Chondrocyte (in vitro differentiated cells): ENCODE measurements at places on chromosomes 12 and 14. TPM values are rescaled to one million over a fixed set of nuclear protein-coding genes. Genes with fewer than 3 reads are reported as not detected.

DNA sequence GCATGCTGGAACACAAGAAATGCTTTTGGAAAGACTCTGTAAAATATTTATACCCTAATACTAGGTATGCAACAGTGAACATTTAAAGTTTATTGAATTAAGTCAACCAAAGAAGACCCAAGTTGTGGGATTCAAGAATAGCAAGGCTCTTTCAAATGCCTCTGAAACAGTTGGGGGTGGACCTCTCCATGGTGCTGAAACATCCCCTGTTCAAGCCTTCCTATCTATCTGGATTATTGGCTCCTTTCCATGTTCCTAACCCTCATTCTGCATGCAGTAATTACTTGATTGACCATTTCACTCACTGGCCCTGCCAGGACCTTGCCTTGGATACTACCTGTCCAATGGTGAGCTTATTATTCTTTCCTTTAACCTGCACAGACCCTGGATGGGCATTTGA is 349.7 kb downstream of the NRXN3 start:
- H3K4me1 ChIP-seq: no peaks in the 10 kb centered on the region
- no peak overlapping the region for H3K27ac ChIP-seq
- H3K4me3 ChIP-seq: no peak overlapping the region
- DNase-seq: no peak

Gene NFE2
- not detected in 3 replicates for total RNA-seq

- no peak for DNase-seq
- H3K4me3 ChIP-seq: no peak overlapping the region
- no peaks in the 10 kb centered on the region for H3K36me3 ChIP-seq
- H3K27me3 ChIP-seq: no peaks in the 10 kb centered on the region
- H3K4me1 ChIP-seq: peaks cover 21% of the 10 kb centered on the region
- H3K27ac ChIP-seq: no peak overlapping the region
Observed at GRCh38 chr12:66929121-66929520, 250.2 kb upstream of the GRIP1 start.

DNA sequence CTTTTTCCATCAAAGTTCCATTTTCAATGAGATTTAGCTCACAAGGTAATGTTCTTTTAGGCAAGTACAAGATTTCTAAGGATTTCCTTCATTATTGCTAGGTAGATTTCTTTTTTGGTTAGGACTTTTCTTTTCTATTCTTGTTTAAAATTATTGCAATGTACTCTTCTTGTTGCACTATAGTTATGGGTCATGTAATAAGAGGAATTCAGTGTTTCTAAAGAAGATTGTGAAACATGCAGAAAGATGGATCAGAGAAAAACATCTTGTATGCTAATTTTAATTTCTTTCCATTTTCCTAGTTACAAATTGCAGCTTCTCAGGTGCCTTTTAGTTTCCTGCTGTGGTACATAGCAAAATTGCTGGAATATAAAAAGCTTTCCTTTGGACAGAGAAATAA is 56.1 kb downstream of the BTG1 start:
- no peaks in the 10 kb centered on the region for H3K36me3 ChIP-seq
- peaks cover 31% of the 10 kb centered on the region for H3K4me1 ChIP-seq
- no peak overlapping the region for H3K4me3 ChIP-seq
- peak overlapping the region; percentile 39 for H3K27ac ChIP-seq
- H3K27me3 ChIP-seq: no peaks in the 10 kb centered on the region
- DNase-seq: no peak

Gene KRT85
- total RNA-seq: not detected in 3 replicates

DNA sequence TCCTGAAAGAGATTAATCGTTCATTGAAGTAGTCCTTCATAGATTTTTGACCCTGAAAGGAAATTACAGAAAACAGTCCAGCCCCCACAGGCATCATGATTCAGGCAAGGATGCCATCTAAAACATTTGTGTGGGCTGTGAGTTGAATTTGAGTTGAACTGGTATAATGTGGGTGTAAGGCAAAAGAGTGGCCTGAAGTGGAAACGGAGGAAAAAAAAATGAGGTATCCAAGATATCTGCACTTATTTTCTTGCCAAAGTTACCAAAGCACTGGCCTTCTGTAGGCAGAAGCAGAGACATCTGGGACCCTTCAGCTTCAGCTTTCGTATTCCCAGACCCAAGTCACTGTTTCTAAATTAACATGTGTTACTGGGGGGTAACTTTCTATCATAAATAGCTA is 105.1 kb upstream of the DIO2 start:
- no peak for DNase-seq
- H3K36me3 ChIP-seq: peaks cover 2% of the 10 kb centered on the region
- H3K27me3 ChIP-seq: no peaks in the 10 kb centered on the region

Gene CFAP54
- total RNA-seq: 0.15 to 1.1 TPM (median 0.44 TPM) in 3 replicates

DNA sequence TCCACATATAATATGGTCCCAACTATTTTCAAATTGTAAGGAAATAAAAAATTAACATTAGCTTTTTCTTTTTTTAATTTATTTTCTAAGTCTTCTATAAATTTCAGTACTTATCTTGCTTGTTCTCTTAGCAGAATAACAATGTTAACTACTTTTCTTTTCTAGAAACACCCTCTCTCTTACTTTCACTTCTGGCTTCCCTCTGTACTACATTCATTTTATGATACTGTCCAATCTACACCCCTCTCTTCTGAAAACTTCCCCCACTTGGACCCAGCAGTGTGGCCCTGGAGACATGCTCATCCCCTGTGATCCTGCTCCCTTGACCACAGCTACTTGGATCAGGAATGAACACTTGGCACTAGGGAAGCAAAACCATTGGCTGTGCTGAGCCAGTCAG is 15.7 kb downstream of the SGPP1 start:
- H3K36me3 ChIP-seq: peaks cover 14% of the 10 kb centered on the region
- H3K4me1 ChIP-seq: peaks cover 26% of the 10 kb centered on the region
- no peak overlapping the region for H3K4me3 ChIP-seq
- DNase-seq: no peak
- no peak overlapping the region for H3K27ac ChIP-seq

GRCh38 chr12:18066666-18067065 is 23.3 kb downstream of the RERGL start:
- no peak overlapping the region for H3K4me3 ChIP-seq
- H3K27me3 ChIP-seq: peaks cover 6% of the 10 kb centered on the region
- H3K27ac ChIP-seq: no peak overlapping the region
- no peaks in the 10 kb centered on the region for H3K4me1 ChIP-seq
- DNase-seq: no peak

DNA sequence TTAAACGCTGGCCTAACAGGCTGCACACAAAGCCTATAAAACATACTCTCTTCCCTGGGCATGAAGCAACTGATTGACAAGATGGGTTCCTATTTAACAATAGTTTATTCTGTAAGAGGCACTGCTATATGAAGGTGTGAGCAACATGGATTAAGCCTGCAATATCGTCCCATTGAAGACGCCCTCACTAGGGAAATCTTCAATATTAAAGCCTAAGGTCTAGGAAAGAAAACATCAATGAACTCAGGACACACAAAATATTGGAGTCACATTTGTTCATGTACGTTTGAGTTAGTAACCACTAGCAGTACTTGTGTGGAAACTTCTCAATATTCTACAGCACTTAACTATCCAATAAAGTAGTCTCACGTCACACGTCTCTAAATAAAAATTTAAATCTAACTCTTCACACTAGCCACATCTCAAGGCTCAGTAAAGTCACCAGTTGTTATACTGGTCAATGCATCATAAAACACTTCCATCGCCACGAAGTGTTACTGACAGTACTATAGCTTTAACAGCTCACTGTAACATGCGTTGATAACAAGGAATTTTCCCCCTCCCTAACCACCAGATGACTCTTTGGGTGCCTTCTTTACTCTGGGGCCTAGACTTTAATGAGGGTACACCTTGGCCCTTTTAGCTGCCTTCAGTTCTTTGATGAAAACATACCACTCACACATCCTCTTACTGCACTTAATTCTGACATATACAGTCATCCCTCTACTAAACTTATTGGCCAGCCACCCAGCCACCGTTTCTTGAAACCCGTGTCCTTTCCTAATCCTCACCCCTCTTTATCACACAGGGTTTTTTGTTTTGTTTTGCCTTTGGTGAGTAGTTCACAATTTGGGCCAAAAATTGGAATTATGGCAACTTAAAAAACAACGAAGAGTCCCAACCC is 50.1 kb upstream of the OR5AU1 start:
- H3K36me3 ChIP-seq: peaks cover 71% of the 10 kb centered on the region
- H3K27ac ChIP-seq: peak overlapping the region; percentile 51
- no peak for DNase-seq

- no peak overlapping the region for H3K4me3 ChIP-seq
- no peaks in the 10 kb centered on the region for H3K36me3 ChIP-seq
- H3K27ac ChIP-seq: no peak overlapping the region
- H3K4me1 ChIP-seq: peaks cover 8% of the 10 kb centered on the region
Observed at GRCh38 chr12:10136637-10137205, 6.7 kb upstream of the CLEC7A start.

- no peaks in the 10 kb centered on the region for H3K36me3 ChIP-seq
- no peak overlapping the region for H3K27ac ChIP-seq
- no peak overlapping the region for H3K4me3 ChIP-seq
- DNase-seq: no peak
- peaks cover 7% of the 10 kb centered on the region for H3K4me1 ChIP-seq
Observed at GRCh38 chr14:69586404-69586803, 11.7 kb upstream of the CCDC177 start.

DNA sequence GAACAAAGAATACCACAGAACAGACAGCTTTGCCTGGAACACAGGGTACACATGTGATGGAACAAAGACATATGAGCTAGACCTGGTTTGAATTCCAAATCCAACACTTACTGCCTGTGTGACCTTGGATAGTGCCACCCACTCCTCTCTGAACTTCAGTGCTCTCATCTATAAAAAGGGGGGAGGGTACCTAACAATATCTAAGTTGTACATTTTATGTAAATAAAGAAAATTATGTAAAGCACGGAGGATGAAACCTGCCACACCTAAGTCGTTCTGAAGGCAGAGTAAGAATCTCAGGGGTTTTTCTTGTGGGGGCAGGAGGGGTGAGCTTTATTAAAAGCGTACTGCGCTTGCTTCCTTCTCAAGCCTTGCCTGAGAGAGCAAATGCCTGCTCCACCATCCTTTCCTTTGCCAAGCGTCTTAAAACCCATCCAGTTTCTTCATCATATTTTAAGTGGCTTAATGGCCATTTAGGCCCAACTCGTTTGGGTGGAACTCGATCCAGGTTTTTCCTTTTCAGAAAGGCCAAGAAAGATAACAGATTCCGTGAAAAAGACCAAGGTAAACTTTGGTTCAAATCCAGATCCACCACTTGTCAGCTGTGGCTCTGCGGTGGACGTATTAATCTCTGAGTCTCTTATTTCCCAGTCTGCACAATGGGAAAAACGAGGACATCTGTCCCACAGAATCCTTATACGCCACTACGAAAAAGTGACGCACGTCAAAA is 946 bp downstream of the DDX24 start:
- peaks cover 51% of the 10 kb centered on the region for H3K4me1 ChIP-seq
- no peaks in the 10 kb centered on the region for H3K27me3 ChIP-seq
- H3K4me3 ChIP-seq: peak overlapping the region; percentile 100
- peaks cover 18% of the 10 kb centered on the region for H3K36me3 ChIP-seq
- H3K27ac ChIP-seq: peak overlapping the region; percentile 99
- DNase-seq: no peak

Gene CMAS
- 26.1 to 28.5 TPM (median 27.0 TPM) in 3 replicates for total RNA-seq

- no peak overlapping the region for H3K4me3 ChIP-seq
- no peak for DNase-seq
- H3K27me3 ChIP-seq: peaks cover 2% of the 10 kb centered on the region
- no peaks in the 10 kb centered on the region for H3K4me1 ChIP-seq
- no peak overlapping the region for H3K27ac ChIP-seq
Observed at GRCh38 chr14:29391801-29392200, 535.8 kb downstream of the PRKD1 start.

Gene KRT82
- not detected in 3 replicates for total RNA-seq

Gene BTBD6
- total RNA-seq: 52.7 to 54.3 TPM (median 53.1 TPM) in 3 replicates

Gene LPAR5
- 0.41 to 0.57 TPM (median 0.48 TPM) in 3 replicates for total RNA-seq

DNA sequence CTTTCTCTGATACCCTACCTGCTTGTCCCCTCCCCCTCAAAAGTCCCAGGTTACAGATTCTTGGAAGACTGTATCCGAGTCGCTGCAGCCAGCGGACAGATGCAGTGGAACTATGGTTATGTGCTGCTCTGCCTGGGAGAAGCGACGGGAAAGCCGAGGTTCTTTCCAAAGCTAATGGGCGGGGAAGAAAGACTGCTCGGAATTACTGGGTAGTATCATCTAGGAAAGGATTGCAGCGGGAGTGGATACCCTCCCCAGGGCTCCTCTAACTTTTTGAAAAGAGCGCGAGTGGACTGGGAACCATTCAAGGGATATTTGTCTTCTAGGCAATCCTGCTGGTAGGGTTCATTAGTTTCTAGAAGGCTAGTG is 1.4 kb downstream of the PTHLH start:
- H3K4me3 ChIP-seq: peak overlapping the region; percentile 57
- DNase-seq: no peak
- peaks cover 45% of the 10 kb centered on the region for H3K4me1 ChIP-seq
- no peaks in the 10 kb centered on the region for H3K36me3 ChIP-seq
- no peak overlapping the region for H3K27ac ChIP-seq

DNA sequence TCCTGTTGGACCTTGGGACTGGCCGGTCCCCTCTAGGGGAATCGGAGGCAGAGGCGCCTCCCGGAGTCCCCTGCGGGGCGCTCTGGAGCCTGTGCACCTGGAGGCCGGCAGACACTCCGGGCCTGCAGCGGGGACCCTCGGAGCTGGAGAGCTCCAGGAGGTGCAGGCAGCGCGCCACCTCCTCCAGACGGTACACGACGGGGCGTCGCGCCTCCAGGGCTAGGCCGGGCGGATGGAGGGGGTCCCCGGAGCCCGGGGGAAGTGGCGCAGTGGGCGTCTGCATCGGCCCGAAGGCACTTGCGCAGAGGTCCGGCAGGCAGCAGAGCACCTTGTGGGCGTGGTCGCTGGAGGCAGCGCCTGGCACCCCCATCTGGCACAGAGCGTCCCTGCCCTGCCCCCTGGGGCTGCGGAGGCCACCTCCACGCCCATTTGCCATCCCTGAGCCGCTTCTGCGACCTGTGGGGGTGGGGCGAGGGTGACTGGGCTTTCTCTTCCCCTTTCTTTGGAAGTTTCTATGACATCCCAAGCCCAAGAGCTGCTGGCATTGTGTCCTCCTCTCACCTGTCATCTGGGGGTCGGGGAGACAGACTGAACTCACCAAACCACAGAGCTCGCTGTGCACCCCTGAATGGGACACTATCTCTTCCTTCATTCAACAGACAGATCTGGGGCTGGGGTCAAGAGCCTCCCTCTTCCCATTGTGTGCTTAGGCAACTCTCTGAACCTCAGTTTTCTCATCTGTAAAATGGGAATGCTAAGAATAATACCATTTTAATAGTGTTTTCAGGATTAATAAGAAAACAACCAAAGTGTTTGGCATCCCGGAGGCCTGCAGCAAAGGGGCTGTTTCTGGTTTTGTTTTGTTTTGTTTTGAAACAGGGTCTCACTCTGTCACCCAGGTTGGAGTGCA is 37.5 kb upstream of the CORO1C start:
- no peak overlapping the region for H3K27ac ChIP-seq
- H3K4me1 ChIP-seq: peaks cover 19% of the 10 kb centered on the region
- peak overlapping the region; percentile 4 for H3K4me3 ChIP-seq
- H3K36me3 ChIP-seq: no peaks in the 10 kb centered on the region

GRCh38 chr12:44317651-44318126 is 481.8 kb downstream of the TMEM117 start:
- no peak overlapping the region for H3K27ac ChIP-seq
- H3K27me3 ChIP-seq: no peaks in the 10 kb centered on the region
- peaks cover 14% of the 10 kb centered on the region for H3K4me1 ChIP-seq
- H3K4me3 ChIP-seq: no peak overlapping the region
